ENCODE measurements at places on chromosomes 7 and 10. TPM values are rescaled to one million over a fixed set of nuclear protein-coding genes. Genes with fewer than 3 reads are reported as not detected.

LRRC18 gene
- total RNA-seq = not detected

PRTFDC1 gene
- 22.9 TPM for total RNA-seq

ASZ1 gene
- total RNA-seq = not detected

ICA1 gene
- total RNA-seq = 9.8 TPM

ACSL5 gene
- total RNA-seq = 13.9 TPM

PRSS37 gene
- not detected for total RNA-seq

ZPBP gene
- not detected for total RNA-seq

CASP7 gene
- 27.5 TPM for total RNA-seq

MOSPD3 gene
- 28.3 TPM for total RNA-seq

GSTO2 gene
- total RNA-seq = 8.2 TPM

NAPEPLD gene
- total RNA-seq = 17.0 TPM

CYP17A1 gene
- total RNA-seq = not detected

HMX2 gene
- 0.19 TPM for total RNA-seq

All from type B pancreatic cell (in vitro differentiated cells).